Fibroblast of skin of left biceps (primary cell): ENCODE measurements at places on chromosomes 3 and 15.

- no peak for DNase-seq
Observed at GRCh38 chr15:73680549-73680948, 3.6 kb upstream of the CD276 start.

GRCh38 chr3:189820365-189820720 lies 189.2 kb downstream of the TP63 start:
- DNase-seq, result no peak

- no peak for DNase-seq
Observed at GRCh38 chr15:74790080-74790916, 8.4 kb downstream of the CSK start.

GRCh38 chr3:55942868-55943267 lies 455.8 kb upstream of the WNT5A start:
- no peak for DNase-seq

- DNase-seq, result no peak
Observed at GRCh38 chr3:30766522-30766921, 127.9 kb downstream of the GADL1 start.

DNA sequence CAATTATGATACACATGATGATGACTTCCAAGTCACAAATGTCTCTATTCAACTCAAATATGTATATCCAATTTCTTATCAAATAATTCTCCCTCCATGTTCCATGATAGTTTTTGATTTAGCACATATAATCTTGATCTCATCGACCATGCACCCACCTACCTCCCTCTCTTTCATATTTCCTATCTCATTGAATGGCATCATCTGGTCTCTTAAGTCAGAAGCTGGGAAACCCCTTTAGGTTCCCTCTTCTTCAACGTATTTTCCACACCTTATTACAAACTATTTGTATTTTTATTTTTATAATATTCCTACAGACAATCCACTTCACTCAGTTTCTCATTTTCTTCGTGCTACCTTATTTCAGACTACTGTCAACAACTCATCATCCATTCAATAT lies 56.9 kb upstream of the DPH6 start:
- no peak for DNase-seq

DNA sequence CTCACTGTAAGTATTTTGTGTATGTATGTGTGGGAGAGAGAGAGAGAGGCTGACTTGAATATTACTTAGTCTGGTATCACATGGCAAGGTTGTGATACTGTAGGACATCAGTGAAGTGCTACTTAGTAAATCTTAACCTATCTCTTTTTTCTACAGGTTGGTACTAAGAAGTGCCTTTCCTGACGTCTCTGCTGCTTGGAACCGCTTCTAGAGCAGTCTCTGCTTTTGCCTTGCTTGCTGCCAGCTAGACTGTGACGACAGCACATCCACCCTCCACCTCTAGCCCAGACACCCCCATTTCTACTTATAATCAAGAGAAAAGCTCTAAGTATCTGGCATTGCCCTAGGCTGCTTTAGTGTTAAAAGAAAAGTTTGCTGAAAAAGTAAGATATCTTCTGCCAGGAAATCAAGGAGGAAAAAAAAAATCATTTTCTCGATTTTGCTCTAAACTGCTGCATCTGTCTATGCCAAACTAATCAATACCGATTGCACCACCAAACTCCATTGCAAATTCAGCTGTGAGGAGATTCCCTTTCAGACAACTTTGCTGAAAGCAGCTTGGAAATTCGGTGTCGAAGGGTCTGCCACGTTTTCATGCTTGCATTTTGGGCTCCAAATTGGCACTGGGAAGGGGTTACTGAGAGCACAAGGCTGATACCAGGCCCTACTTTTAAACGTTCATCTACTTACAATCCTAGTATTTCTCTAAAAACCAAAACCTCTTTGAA lies 30.7 kb downstream of the MBNL1 start:
- DNase-seq, result no peak

GRCh38 chr3:177613901-177614300 lies 416.6 kb upstream of the TBL1XR1 start:
- no peak for DNase-seq

DNA sequence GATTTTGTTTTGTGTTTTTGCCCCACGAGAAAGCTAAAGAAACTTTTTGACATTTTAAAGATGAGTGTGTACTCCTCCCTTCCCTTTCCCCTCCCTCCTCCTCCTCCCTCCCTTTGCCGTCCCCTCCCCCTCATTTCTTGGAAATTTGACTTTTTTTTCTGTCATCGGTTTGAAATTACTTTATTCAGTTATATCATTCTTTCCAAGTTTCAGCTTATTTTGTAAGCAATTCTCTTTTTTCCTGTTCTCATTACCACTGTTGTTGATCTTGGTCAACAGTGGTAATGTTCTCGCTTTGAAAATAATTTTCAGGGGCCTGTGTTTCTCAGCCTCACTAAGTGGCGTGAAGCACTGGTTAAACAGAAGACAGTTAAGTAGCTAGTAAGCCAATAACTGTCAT lies 178.4 kb downstream of the AKAP13 start:
- no peak for DNase-seq

DNA sequence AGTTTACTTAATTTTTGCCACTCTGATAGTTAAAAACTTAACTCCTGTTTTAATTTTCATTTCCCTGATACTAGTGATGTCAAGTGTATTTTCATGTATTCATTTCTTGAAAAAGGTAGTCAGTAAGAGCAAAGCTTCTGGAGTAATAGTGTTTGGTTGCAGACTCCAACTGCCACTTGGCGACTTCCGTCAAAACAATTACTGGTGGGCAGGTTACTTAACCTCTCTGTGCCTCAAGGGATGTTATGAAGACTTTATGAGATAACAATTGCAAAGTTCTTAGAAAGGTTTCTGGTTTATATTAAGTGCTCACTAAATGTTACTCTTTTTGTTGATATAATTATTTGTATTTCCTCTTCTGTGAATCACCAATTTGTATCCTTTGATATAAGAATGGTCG lies 129.7 kb downstream of the NFKBIZ start:
- DNase-seq, result no peak

GRCh38 chr3:150737874-150738679 lies 24.9 kb downstream of the SIAH2 start:
- no peak for DNase-seq

- no peak for DNase-seq
Observed at GRCh38 chr3:178263236-178263916, 272.9 kb upstream of the KCNMB2 start.

DNA sequence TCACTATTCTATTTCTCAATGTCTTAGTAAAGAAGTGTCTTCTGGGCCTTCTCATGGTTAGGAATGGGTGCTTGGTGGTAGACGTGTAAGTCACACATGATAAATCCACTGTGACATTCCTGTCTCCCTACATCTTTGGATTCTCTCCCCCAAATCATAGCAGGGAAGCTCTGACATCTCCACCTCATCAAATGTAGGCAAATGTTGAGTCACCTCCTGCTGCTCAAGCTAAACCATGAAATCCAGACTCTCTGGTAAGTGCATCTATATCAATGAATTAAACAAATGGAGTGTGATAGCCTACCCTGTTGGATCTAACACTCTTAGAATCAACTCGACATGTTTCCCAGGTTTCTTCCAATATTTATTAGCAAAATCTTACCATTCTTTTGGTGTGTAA lies 42.8 kb upstream of the RPL35A start:
- DNase-seq, result no peak

- no peak for DNase-seq
Observed at GRCh38 chr3:193585530-193585929, 7.5 kb upstream of the OPA1 start.

GRCh38 chr3:152357587-152357986 lies 88.9 kb downstream of the MBNL1 start:
- no peak for DNase-seq

GRCh38 chr3:121659586-121659985 lies 1.1 kb downstream of the HCLS1 start:
- DNase-seq, result no peak

DNA sequence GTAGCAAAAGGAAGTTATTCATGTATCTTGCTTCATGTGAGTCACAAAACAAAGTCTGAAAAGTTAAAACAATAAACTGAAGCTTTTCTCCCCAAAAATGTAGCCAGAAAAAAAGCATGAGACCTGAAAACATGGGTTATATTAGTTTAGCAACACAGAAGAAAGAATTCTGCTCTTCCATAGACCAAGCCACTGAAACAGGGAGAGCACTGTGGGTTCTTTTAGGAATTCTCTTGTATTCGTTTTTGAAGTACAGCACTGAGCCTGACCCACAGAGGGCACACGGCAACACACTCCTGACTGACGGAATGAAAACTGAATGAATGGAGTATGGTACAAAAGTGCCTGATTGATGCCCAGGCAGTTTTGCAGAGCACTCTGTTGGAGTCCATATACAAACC lies 66.6 kb downstream of the TM4SF4 start:
- DNase-seq, result no peak

DNA sequence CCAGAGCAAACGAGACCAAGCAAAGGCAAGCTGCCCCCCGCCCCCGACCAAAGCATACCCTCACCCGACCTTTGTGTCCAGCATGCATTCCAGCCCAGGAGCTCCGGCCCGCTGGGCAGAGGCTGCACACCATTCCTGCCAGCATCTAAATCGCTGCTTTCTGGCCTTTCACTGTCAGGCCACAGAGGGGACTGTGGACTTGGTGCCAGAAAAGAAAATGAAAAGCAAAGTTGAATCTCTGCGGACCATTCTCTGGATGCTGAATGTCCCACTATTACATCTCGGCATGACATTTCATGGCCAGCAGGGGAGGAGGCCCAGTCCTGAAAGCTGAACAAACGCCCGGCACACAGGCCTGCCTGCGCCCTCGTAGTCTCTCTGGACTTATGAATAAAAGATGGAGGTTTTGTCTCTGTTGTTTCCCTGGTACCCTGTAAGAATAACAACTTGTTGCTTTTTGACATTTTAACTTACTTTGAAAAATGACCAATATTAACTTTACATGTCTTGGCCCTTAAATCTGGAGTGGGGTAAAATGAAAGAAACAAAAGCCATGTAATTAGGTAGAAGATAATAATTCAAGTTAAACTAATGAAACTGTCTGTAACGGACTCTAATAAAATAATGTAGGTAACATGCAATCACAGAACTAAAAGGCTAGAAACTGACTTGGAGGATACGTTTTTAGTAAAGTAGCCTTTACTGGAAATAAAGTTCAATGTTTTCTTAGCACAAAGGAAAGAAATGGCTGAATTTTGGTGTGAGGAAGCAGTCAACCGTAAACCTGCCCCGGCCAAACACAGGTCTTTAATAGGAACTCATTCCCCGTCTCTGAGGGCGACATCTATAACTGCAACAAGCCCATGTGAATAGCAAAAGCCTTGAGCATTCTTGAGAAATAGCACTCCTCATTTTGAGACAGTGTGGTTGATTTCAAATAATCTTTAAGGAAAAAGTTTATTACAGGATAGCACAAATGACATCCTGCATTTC lies 12.7 kb downstream of the IL17RD start:
- DNase-seq, result no peak

GRCh38 chr3:36302626-36303025 lies 77.7 kb upstream of the STAC start:
- DNase-seq, result no peak

- DNase-seq, result peak; percentile 62
Observed at GRCh38 chr3:159882790-159883779, 105.5 kb upstream of the IL12A start.

DNA sequence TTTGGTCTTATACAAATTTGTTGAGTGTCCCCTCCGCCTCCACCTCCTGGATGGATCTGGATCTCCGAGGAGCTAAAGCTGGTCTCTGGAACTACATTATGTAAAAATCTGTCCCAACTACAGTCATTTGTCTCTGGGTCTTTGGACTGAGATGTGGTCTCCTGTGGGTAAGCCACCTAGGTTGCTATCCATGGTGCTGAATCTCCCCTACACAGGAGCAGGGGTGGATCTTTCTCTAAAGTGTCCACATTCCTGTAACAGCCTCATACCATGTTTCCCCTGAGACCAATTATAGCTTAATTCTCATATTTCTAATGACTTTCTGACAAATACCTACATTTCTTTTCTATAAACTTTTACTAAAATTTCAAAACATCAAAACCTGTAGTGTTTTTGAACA lies 625.8 kb downstream of the TAFA4 start:
- no peak for DNase-seq
